Renal cortical epithelial cell (primary cell): ENCODE measurements at places on chromosomes 12 and 14. TPM values are rescaled to one million over a fixed set of nuclear protein-coding genes. Genes with fewer than 3 reads are reported as not detected.

DNA sequence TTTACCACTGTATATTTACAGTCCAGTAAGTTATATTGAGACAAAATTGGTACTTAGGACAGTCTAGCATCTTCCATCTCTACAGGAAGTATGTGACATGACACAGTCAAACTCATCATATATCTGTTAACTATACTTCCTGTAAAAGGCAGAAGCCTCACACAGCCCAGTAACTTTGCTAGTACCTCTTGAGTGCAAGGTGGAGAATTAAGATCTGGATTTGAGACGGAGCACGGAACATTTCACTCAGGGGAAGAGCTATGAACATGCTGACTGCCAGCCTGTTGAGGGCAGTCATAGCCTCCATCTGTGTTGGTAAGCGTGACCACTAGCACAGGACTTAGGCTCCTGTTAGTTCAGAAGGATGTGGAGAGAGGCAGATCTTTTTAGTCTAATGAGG, 333.7 kb upstream of the OR4E1 start:
- no peak for DNase-seq

DNA sequence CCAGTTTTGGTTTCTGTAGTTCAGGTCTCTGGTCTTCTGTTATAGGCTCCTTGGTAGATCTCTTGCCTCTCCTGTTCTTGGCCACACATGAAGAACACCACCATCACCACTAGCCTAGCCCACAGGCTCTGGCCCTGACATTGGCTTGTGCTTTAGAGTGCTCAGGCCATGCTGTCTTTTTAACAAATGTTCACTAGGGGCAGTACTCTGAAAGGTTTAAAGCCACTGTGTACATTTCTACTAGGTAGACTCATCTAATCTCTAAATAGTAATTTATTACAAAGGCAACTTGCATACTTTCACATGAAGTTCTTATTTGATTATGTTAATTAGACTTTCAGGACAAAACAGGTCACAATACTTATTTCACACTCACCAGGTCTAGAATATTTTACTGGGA, 38.3 kb downstream of the PDE6H start:
- DNase-seq: peak; percentile 75

- DNase-seq: no peak
Observed at GRCh38 chr12:31479516-31480210, 111.3 kb downstream of the DENND5B start.

The SUSD6 gene
- total RNA-seq: 20.8 and 34.2 TPM in 2 replicates

The RNU4-1 gene
- under 0.01 TPM in 2 replicates for total RNA-seq

DNA sequence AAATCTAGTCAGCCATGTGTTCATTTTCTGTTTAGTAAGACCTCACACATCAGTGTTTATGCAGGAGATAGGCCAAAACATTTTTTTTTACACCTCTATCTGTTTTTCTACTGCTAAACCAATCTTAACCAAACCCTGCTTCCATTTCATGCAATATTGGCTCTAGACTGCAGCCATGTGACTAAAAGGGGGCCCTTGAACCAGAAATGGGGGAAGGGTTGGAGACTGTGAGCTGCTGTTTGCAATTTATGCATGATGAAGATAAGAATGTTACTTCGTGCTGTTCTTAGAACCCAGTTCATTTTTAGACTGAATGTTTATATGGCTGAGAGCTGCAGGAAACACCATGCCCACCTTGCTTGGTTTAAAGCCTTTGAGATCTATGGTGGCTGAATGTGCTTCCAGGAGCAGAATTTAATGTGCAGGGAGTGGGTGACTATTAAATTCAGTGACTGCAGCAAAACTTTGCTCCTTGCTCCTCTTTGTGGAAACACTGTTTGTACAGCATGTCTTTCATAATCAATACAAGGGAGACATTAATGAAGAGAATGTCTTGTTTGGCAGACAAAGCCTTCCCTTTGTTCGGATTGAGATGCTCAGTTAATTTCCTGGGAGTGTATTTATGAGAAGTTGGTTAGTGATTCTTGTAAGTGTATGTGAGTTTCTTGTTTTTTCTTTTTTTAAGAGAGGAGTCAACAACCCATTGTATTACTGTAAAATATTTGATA, 53.6 kb downstream of the CHST11 start:
- DNase-seq: no peak

GRCh38 chr14:32109676-32110547, 32.8 kb downstream of the ARHGAP5 start:
- DNase-seq: no peak

- DNase-seq: no peak
Observed at GRCh38 chr12:103840462-103840875, 565 bp downstream of the NT5DC3 start.

The LRCOL1 gene
- 0.15 TPM in 1 of 2 replicates, not detected in the other for total RNA-seq

The AJUBA gene
- 161 and 189 TPM in 2 replicates for total RNA-seq

The TAS2R43 gene
- total RNA-seq: 0.52 TPM in 1 of 2 replicates, not detected in the other

- no peak for DNase-seq
Observed at GRCh38 chr12:109018296-109018695, 2.6 kb downstream of the SVOP start.

GRCh38 chr12:121946313-121947025, 28.1 kb downstream of the CFAP251 start:
- DNase-seq: no peak

The GALNT16 gene
- total RNA-seq: 1.1 TPM in 1 of 2 replicates, not detected in the other

The LRRC43 gene
- 0.69 and 1.3 TPM in 2 replicates for total RNA-seq

DNA sequence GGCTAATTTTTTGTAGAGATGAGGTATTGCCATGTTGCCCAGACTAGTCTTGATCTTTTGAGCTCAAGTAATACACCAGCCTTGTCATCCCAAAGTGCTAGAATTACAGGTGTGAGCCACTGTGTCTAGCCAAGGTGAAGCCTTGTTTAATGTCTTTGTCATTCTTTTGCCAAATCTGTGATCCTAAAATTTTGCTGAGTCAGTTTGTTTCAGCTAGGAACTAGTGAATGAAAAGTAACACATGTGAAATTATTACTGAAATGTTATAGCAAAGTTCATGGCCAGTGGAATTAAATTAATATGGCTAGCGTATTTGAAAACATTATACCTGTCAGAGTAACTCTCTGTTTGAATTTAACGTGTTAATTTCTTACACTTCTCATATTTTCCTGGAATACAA, 26.5 kb upstream of the EPS8 start:
- DNase-seq: no peak

DNA sequence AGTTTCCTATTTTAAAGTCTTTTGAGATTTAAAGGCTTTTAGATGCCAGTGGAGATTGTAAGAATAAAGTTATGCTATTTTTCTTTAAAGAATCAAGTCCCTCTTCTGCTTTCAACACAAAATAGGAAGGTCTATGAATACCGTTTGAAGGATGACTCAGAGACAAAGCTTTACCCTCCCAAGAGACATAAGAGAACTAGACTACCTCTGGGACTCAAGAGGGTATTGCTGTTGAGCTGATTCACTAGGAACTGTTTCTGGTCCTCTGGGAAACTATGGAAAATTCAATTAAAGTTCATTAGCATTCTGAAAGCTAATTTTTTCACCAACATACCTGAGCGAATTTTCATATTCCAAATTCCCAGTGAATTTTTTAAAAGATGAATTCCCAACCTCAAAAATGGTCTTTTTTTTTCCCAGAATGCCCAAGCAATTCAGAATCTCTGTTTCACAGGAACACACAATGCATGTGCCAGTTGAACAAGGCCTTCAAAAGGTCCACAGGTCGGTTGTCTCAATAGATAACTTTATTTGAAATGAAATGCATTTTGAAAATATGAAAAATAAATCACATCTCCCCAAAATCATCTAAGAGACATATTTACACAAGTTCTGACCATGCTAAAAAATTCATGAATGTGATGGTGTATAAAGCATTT, 6.5 kb downstream of the PHLDA1 start:
- peak; percentile 88 for DNase-seq

- no peak for DNase-seq
Observed at GRCh38 chr14:56812364-56813141, 2.3 kb upstream of the OTX2 start.

DNA sequence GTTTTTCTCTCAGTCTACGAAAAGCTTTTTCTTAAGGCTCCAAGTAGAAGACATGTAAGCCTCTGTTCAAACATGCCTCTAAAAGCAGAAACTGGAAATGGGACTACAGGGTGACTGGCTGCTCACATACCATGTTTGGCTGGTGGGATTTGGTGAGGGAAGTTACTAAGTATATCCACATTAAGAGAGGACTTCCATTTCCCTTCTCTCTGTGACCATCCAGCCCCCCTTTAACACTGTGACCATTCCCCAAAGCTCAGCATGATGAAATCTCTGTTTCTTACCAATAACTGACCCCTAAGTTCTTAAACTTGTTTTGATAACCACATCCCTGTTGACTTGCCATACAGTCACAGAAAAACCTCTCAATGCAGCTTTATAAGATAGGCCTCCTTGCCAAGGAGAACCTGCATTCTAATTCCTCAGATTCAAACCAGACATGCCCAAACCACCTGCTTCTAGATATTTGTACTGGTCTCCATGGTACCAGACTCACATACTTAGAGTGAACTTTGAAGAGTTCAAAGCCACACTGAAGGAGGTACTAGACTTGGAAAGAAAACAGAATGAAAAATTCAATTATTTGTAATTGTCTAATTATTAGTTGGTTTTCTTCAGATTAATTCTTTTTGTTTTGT, 102.2 kb downstream of the VEZT start:
- peak; percentile 89 for DNase-seq

The HVCN1 gene
- total RNA-seq: 0.35 and 0.50 TPM in 2 replicates

- no peak for DNase-seq
Observed at GRCh38 chr14:22039938-22040780, 366.5 kb upstream of the OR4E1 start.

DNA sequence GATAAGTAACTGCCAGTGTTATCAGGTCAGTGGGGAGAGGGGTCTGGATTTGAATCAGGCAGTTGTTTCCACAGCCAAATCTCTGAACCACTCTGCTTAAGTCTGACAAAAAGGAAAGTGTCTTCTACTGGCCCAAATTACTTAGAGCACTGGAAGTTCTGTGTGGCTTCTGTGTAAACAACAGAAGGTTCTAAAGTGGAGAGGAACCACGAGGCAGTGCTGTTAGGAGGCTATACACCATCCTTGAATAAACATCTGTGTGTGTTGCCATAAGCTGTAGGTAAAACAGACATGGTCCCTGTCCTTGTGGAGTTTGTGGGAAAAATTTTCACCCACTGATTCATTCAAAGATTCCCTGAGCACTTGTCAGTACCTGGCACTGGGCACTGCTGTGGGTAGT, 50.0 kb downstream of the GALNT4 start:
- no peak for DNase-seq

DNA sequence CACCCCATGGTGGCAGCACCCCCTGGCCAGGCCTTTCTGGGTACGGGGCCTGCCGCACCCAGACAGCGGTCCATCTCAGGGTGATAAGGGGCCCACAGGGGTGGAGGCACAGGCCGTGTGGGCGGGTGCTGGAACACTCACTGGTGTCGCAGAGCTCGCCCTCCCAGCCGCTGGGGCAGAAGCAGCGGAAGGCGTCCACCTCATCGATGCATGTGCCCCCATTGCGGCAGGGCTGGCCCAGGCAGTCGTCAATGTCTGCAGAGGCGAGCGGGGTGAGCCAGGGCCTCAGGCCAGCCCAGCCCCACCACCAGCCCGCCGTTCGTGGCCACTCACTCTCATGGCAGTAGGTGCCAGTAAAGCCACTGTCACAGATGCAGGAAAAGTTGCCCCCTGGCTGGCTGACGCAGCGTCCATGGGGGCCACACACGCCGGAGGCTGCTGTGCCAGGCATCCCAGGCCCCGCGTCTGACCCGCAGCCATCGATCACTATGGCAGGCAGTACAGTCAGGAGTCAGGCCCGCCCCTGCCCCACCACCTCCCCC, 19.9 kb downstream of the JAG2 start:
- DNase-seq: no peak

The KDM5A gene
- 61.8 and 89.8 TPM in 2 replicates for total RNA-seq

- no peak for DNase-seq
Observed at GRCh38 chr12:130713581-130713991, 2.5 kb downstream of the RIMBP2 start.

The AMN gene
- 1.4 and 2.5 TPM in 2 replicates for total RNA-seq

DNA sequence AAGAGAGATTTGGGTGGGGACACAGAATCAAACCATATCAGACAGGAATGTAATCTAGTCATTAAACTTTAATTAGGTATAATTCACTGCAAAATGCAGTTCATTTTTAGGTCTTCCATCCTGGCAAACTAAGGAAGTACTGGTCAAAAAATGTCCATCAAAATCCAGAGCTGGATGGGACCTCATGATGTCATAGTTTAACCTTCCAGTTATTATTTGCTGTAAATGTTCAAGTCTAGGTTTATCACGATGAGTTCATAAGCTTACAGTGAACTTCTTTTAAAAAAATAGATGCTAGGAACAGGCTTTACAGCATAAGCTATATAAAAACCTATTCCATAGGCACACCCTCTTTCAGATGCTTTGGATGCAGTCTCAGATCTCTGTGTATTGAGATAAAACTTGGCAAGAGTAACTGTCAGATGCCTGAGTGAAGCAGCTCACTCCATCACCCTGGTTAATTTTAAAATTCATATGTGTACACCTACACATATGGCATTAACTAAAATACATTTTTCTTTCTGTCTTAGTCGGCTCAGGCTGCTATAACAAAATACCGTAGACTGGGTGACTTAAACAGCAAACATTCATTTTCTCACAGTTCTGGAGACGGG, 7.9 kb downstream of the SSPN start:
- DNase-seq: no peak

DNA sequence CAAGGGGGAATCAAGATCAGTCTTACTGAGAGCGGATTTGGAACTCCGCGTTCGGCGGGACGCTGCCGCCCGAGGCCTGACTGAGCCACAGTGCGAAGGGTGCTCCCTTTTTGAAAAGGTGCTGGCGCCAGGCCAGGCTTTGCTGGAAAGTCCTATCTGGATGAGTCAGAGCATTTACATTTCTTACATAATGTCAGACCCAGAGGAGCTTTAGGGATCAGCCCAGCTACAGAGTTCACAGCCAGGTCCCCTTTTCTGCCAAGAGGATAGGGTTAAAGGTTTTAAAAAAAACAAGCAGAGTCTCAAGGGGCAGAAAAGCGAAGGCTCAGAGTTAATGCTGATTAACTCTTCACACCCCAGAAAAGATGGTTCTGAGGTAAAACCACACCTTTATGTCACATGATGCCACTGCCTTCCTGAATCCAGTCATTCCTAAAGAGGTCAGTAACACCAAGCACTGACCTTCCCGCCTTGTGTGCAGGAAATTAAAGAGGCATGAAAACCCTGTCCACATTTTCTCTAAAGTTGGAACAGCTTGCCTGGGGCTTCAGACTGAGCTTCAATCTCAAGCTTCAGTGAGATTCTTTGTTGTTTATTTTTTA, 11.7 kb upstream of the FBXL14 start:
- DNase-seq: peak; percentile 90

GRCh38 chr12:3381059-3382047, 109.7 kb upstream of the PRMT8 start:
- DNase-seq: no peak

DNA sequence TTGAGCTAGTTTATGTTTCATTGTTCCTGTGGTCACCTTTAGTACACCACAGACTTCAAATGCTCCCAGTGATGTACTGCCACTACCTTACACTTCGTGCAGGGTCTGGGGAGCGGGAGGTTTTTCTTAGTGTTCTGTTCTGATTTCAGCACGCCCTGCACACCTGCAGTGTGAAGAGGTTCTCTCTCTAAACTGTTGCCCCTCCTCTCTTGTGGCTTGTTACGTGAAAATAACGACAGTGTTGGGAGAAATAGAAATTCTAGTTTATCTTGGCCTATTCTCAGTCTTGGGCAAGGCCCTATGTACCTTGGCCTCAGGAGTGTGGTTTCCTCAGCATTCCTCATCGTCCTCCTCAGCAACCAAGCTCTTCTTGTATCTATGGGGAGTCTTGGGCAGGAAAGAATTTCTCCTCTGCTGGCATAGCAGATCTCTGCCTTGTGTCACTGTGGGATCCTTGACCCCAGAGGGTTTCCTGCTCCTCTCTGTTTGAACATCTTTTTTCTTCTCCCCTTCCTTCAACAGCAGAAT, 48.6 kb downstream of the EIF2S3B start:
- DNase-seq: no peak
